ENCODE measurements at places on chromosomes 12 and 14. TPM values are rescaled to one million over a fixed set of nuclear protein-coding genes. Genes with fewer than 3 reads are reported as not detected.
A peak's percentile ranks its signal among the peaks of the same experiment; 100 is the strongest.

GRCh38 chr14:62209287-62209899 lies 447.2 kb downstream of the SNAPC1 start:
- DNase-seq: no peak

DNA sequence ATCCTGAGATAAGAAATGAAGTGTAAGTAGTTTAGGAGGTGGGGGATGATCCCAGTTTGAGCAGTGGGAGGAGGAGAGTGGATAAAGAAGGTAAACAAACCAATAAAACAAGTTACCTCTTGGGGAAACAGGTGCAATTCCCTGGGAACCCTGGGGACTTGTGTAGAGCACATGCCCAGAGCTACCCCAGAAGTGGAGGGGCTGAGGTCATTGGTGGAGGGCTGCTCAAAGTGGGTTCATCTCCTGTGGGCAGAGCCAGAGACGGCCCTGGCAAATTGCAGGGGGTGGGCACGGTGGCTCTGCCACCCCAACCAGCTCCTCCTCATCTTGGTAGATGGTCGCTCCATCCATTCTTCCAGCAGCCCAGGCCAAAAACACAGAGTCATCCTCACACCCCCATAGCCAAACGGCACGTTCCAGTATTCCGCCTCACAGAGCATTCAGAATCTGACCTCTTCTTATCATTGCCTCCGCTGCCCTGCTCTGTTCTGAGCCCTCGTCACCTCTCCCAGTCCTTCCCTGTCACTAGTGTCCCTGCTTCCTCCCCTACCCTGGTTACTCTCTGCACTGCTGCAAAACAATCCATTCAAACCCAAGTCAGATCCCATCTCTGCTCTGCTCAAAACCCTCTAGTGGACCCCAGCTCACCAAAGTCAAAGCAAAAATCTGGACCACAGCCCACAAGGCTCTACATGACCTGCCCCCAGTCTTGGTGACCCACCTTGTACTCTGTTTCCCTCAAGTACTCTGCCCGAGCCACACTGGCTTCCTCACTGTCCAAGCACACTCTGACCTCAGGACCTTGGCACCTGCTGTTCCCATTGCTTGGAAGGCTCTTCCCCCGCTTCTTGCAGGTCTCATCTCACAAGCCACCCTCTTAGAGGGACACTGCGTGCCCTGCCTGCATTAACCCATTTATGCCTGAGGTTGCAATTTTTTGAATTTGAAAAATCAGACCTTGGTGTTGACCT lies 5.5 kb downstream of the CYP46A1 start:
- peak; percentile 22 for DNase-seq

DNA sequence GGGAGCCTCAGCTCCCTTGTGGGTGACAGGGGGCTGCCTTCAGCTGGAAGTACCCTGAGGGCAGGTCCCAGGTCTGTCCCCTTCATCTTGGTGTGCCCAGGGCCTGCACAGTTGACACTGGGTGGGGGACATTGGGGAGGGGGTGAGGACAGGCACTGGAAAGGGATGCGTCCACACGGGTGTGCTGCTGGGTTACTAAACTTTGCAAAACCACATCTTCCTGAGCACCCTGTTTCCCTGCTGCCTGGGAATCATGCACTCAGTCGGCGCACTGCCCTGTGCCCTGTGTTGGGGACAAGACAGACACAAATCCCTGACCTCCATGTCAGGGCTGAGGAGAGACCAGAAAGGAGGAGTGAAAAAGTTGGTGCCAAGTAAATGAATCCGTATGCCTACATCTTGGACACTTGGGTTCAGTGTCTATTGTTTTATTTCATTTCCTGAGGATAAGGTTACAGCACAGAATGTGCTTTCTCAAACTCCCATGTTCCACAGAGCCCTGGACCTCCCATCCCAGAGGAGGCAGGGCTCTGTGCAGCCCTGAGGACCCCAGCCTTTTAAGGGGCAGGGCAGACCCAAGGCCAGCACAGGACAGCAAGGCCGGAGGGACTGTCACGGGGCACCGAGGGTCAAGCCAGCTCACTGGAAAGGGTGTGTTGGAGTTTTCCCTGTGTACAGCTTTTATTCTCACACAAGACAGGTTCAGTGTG lies 2.9 kb upstream of the SLC25A29 start:
- DNase-seq: no peak

KLRK1 gene
- 1.9 TPM for total RNA-seq

CNIH1 gene
- 91.4 TPM for total RNA-seq

PTGDR gene
- 2.9 TPM for total RNA-seq

ARF3 gene
- total RNA-seq: 155 TPM

VWF gene
- total RNA-seq: 490 TPM

LUM gene
- 118 TPM for total RNA-seq

Measured in aorta (tissue), 5 donors.